ENCODE measurements at places on chromosomes 5 and 9.

DNA sequence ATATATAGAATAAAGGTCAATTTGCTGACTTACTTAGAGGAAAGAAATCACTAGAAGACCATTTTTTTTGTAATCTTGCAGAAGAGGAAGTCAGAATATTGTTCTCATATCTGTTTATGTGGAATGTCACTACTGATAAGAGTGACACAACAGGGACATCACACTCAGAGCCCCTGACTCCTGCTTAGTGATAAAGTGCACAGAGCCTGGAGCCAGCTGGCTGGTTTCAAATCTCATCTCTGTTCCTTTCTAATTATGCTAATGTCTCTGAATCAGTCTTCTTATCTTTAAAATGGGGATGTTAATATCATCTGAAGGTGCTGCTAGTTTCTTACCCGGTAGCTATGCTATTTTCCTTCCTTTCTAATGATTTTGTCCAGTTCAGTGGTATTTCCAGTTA lies 58.6 kb upstream of the LIFR start:
- DNase-seq = no peak

DNA sequence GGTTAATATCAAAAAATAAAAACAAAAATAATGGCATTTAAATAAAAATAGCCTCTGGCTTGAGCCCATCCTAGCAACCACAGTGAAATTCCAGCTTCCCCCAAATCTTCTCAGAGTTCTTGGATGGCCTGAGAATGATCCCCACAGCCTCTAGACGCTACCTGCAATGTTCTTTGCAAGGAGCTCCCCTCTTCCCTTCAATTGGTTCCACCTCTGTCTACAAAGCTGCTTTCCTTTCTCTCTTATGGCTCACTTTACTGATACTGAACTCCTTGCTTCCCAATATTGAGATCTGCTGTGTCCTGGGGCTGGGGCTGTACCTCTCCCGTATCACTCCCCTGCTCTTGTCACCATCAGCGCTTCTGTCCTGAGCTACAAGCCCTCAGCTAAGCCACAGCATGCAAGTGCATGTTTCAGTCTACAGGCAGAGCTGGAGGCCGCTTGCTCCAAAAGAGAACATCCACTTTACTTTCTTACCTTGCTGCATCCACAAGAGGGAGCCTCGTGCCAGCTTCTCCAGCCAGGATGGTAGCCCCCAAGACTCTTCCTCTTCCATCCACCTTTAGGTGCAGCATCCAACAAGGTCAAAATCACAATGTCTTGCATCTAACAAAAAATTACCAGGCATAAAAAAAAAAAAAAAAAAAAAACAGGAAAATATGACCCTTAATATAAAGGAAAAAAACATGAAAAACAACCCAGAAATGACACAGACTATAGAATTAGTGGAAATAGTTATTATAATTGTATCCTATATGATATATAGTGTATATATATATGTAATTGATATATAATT lies 57.4 kb upstream of the PRSS3 start:
- peak; percentile 49 for DNase-seq

DNA sequence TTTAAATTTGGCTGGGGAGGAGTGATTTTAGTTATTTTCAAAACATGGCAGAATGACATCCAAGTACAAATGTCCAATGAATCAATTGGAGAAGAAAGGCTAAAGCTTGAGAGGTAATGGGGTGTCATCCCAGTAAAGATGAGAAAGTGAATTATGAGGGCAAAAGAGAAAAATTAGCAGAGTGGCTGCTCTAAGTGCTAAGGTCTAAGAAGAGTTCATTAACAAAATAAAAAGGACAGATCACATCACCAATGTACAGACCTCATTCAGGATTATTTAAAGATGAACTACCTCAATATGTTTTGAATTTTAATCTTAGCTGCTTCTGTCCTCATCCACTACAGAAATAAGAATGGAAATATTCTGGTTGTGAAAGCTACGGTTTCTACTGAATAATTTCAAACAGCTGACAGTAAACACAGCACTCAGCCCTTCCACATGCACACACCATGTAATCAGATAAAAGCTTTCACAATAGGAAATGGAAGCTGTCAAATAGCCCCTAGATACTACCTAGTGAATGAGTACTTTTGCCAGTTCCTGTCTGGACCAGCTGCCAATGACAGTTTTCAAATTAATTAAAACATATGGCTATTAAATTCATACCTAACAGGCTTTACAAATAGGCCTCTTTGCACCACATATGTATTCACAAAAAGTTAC lies 171.5 kb downstream of the SSBP2 start:
- no peak for DNase-seq

- no peak for DNase-seq
Observed at GRCh38 chr9:75636427-75637045, 253.9 kb upstream of the PCSK5 start.

- no peak for DNase-seq
Observed at GRCh38 chr5:128253161-128253560, 169.6 kb downstream of the SLC12A2 start.

DNA sequence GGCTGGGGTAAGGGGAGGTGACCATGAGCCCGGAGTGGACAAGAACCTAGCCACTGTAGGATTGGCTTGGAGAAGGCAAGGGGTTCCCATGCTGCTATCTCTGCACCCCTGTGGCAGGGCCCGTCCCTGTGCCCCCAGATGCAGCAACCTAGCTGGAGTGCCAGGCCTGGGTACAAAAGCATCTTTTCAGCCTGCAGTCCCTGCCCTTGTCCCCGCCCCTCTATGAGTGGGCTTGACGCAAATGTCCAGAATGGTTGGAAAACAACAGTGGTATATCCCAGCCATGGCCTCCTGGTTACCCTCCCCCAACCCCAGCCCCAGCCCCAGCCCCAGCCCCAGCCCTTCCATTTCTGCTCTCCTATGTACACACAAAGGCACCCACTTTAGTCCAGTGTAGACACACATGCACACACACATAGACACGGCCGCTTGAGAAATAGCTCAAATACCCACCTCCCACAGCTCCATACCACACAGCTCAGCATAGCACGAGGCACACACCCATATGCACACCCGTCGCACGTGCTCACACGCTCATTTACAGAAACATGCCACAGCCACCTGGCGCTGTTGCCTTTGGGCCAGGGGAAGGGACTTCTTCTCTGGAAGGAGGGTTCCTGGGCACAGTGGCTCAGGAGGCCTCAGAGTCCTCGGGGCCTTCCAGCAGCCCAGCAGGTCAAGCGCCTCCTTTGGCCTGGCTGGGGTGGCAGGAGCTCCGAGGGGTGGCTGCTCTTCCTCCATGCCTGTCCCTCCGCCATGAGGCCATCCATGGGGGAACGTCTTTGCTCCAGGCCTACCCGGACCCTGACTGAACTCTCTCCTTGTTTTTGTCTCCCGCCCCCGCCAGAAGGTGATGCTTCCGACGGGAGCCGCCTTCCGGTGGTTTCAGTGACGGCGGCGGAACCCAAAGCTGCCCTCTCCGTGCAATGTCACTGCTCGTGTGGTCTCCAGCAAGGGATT lies 34.1 kb downstream of the CXXC5 start:
- DNase-seq = no peak

- DNase-seq = no peak
Observed at GRCh38 chr9:34413231-34413852, 36.6 kb upstream of the MYORG start.

- no peak for DNase-seq
Observed at GRCh38 chr5:68229416-68229815, 13.9 kb downstream of the PIK3R1 start.

DNA sequence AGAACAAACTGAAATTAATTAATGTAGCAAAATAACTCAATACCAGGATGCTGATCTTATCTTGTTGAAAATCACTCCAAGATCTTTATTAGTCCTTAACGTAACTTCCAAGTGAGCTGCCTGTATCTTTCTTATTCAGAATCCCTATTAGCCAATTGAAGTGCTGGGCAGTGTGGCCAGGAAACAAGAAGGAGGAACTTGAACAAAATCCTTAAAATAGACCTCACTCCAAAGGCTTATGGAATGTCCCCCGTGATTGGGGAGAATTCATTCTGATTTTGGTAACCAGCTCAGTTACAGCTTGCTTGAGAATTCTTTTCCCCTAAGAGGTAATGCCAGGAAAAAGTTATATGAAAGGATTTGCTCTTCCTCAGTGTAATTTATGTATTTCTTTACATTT lies 171.0 kb downstream of the DEPDC1B start:
- no peak for DNase-seq

DNA sequence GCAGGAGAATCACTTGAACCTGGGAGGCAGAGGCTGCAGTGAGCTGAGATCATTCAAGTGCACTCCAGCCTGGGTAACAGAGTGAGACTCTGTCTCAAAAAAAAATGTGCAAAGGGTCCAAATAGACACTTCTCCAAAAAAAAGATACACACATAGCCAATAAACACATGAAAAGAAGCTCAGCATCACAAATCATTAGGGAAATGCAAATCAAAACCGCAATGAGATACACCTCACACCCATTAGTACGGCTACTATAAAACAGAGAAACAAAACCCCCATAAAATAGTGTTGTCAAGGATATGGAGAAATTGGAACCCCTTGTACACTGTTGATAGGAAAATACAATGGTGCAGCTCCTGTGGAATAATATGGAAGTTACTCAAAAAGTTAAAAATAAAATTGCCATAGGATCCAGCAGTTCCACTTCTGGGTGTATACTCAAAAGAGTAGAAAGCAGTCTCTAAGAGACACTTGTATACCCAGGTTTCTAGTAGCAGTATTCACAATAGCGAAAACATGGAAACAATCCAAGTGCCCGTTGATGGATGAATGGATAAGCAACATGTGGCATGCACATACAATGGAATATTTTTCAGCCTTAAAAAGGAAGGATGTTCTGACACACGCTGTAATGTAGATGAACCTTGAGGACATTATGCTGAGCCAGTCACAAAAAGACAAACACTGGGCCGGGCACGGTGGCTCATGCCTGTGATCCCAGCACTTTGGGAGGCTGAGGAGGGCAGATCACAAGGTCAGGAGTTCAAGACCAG lies 57.2 kb upstream of the PPARGC1B start:
- DNase-seq = no peak

- no peak for DNase-seq
Observed at GRCh38 chr9:7265181-7265580, 507.4 kb downstream of the KDM4C start.

GRCh38 chr9:341634-342421 lies 127.2 kb downstream of the DOCK8 start:
- DNase-seq = no peak

GRCh38 chr5:76608833-76609232 lies 14.4 kb downstream of the F2RL2 start:
- DNase-seq = no peak

GRCh38 chr9:92668746-92669526 lies 995 bp downstream of the IPPK start:
- no peak for DNase-seq

DNA sequence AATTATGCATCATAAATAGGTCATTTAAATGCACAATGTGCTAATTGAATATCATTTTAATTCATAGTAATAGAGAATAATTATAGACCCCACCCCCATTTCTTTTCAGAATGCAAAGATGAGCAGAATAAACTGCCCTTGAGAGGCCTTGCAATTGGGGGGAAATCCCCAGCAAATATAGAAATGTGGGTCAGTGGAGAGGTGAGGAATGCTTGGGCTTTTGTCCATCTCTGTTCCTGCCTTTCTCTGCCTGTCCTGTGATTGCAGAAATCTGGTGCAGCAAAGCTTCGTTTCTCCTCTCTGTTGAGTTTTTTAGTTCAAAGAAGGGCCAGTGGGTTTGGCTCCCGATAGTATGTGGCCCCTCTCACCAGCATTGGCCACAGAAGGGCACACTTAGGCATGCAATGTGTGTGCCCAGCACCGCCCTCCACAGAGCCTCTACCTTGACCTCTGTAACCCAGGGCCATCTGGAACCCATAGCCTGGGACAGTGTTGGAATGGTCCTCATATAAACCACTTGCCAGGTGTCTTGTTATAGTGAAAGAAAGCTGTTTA lies 164.2 kb downstream of the SEMA6A start:
- DNase-seq = no peak
